ENCODE measurements at places on chromosomes 3 and 15. TPM values are rescaled to one million over a fixed set of nuclear protein-coding genes. Genes with fewer than 3 reads are reported as not detected.

- no peak for DNase-seq
Measured at GRCh38 chr3:54538346-54538745, 389.5 kb downstream of the LRTM1 start.

Gene REC114
- not detected for total RNA-seq

DNA sequence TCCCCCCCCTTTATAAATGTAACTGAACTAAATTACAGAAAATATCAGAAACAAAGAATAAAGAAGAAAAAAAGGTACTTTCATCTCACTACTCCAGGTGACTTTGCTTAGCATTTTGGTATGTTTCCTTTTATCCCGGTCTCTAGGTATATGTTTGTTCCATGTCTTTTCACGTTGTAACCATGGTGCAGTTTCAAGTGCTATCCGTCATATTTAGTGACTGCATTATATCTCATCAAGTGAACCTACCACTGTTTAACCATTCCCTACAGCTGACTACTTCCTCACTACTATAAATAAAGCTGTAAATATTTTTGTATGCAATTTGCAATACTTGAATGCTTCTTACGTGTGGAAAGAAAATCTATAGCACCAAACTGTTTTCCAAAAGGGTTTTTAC, 2.2 kb downstream of the BTBD1 start:
- no peak for DNase-seq

DNA sequence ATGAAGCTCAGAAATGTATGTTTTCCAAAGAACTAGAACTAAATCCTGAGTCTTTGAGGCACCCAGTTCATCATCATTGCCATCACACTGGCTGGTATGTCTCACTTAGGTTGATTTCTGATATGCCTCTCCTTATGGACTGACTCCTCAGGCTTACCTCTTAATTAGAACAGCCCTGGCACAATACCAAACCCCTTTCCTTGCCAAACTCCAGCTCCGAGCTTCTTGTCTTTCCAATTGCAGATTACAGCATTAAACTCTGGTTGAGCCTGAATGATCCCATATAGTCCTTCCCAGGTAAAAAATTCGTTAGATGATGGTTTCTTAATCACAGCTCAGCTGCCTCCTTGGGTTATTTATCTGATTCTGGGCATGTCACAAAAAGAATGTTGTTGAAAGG, 66.3 kb downstream of the RTP4 start:
- DNase-seq, result no peak

GRCh38 chr15:61037031-61037430, 192.1 kb downstream of the RORA start:
- DNase-seq, result no peak

Gene CAMK1
- total RNA-seq, result 98.6 TPM

Gene FBXL2
- total RNA-seq, result 4.9 TPM

DNA sequence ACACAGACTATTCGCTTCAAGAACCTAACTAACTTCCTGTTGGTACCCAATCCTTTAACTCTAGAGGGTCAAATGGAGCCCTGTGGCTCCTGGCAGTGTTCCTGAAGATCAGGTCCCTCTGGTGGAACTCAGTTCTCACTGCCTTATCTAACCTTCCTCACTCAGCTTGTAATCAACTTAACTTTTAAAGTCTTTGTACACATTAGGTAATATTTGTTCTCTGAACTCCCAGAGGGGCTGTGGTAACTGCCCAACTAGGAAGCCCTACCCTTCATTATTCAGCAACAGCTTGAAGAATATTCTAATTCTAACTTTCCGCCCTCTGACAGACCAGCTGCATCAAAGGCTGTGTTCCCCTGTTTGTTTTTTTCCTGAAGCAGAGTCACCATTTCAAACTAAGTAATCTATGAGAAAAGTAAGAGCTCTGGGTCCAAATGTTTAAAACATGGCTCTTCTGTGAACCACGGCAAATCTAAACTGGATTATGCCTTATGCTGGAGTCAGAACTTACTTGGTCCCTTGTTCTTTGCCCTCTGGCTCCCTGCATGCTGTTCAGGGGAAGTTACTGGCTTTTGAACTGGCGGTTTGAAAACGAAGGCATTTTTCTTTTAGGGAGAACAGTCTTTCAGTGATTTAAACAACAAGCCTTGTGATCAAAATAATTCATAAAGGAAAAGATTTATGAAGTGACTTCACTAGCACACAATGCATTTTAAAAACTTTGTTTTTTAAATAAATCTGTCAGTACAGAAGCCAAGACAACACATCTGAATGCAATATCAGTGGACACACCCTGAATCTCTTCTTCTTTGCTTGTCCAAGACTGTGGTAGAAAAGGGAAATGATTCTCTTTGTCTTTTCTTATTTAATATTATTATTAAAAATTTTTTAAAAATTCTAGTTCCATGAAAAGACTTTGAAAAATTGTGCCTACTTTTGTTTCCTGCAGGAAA, 365.6 kb downstream of the TIGIT start:
- no peak for DNase-seq

DNA sequence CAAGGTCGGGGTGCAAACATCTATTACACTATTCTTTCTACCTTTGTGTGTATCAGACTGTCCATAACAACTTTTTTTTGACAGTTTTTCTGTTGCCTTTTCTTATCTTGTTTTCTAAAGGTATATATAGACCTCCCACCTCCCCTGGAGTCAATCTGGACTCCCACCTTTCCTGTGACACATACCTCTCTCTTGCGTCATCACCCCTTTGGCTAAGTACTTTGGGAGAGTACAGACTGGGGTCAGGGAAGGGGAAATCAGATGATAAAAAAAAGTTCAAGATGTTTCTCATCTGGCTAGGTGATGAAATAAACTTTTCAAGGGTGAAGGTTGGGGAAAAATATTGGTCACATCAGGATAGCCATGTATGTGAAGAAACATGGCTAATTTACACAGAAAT, 17.2 kb downstream of the TSPAN3 start:
- DNase-seq, result no peak

GRCh38 chr3:61560517-61561373, 626 bp upstream of the PTPRG start:
- peak; percentile 92 for DNase-seq

Gene ZNF660
- total RNA-seq, result 4.8 TPM

DNA sequence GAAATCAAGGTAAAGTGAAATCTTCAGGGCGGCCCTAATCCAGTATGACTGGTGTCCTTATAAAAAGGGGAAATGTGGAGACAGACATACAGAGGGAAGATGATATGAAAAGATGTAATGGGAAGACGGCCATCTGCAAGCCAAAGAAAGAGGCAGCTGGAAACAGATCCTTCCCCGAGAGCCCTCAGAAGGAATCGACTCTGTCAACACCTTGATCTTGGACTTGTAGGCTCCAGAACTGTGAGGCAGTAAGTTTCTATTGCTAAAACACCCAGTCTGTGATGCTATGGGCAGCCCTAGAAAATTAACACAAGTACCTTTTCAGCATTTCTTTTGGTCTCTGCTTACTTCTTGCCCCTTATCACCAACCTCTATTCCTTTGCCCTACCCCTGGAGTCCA, 174.7 kb upstream of the TPM1 start:
- DNase-seq, result no peak

Gene AP3B2
- total RNA-seq, result 0.84 TPM

DNA sequence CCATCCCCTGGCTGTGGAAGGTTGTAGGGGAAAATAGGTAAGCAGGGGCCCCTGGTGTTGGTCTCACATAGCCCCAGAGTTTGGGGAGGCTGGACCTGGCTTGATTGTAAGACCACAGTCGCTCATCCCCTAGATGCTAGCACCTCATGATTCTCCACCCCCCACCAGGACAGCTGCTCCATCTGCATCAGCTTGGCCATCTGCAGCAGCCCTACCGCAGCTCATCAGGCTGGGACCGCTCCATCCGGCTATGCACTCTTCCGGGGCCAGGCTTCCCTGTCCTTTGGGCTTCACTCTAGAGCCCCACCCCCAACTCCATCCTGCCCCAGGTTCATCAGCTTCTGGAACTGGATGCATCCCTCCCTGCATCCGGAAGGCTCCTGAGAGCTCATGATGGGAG, 12.6 kb downstream of the SCN5A start:
- no peak for DNase-seq

DNA sequence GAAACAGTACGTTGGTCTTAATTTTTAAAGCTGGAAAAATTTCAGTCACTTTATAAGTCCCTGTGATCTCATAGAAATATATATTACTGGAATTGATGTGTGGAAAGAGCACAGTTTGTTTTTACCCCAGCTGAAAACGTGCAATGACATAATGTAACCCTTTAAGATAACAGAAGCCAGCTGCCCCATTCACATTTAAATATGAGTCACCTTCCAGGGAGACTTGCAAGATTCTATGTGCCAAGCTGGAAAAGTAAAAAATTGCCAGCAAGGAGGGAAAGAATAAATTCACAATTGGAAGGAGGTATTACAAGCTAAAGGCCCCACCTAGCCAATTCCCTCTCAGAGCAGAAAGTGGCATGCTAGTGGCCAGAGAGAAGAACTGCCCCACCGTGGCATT, 50.2 kb downstream of the SAMMSON start:
- no peak for DNase-seq

GRCh38 chr3:14440531-14441239, 38.3 kb downstream of the SLC6A6 start:
- DNase-seq, result no peak

DNA sequence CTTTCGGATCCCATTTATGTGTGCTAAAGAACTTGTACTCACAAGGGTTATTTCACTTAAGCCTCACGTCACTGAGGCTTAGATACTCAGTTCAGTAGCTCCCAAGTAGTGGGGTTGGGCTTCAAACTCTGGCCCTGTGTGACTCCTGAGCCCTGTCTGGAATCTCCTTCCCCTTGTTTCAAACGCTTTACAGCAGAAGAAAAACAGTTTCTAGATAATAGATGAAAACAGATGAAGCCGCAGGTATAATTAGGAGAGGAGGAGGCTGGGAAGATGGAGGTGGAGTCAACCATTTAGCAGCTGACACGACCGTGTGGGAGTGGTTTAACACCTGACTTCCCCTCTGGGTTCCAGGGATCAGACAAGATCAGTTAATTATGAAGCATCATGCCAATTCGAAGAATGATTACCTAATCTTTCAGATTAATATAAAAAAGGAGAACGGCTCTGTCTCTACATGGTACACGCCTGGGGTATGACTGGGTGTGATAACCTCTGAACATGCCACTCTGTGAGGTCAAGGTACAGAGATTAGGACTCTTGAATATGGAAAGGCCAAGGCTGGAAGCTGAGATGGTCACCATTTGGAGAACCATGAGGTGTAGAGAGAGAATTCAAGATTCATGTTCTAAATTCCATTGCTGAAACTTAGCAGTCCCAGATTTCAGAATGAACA, 31.1 kb downstream of the TPM1 start:
- no peak for DNase-seq

DNA sequence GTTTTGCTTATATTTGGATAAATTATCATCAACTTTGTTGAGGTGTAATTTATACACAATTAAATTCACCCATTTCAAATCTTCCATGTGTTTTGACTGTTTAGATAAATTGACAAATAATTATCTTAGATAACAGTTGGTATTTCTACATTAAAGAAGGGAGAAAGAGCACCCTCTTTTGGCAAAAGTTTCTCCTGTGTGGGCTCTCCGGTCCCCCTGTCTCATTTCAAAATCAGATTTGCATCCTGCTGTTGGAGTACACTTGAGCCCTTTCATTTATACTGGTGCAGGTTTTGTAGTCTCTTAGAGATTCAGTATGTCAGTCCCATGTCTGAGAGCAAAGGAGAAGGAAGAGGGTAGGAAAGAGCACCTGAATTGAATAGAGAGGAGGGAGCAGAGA, 49.4 kb downstream of the NKIRAS1 start:
- no peak for DNase-seq

- DNase-seq, result no peak
Measured at GRCh38 chr3:115628075-115628412, 4.7 kb downstream of the GAP43 start.

GRCh38 chr3:69283496-69283895, 102.4 kb downstream of the FRMD4B start:
- DNase-seq, result no peak

Gene ATOSA
- 61.5 TPM for total RNA-seq

All from mesenteric fat pad (tissue), 1 donor.